Stimulated activated CD4-positive, alpha-beta T cell treated with anti-CD3 and anti-CD28 coated beads, Interleukin-4, amount 100 ng/mL, for 4 hours (primary cell): ENCODE measurements at places on chromosomes 11 and 22.

DNA sequence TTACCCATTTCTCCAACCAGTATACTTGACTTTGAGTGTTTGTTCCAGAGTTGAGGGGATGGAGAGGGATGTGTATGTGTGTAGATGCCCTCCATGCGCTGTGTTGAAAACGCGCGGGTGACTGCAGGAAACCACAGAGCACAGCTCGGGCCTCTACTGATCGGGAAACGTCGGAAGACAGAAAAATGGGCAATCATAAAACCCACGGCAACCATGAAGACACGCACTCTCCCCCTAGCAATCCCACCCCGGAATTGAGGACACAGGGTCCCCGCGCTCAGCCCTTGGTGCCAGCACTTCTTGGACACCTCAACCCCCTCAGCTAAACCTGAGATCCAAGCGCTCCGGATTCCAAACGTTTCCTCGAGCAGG, 251 bp upstream of the UQCC3 start:
- no peak for DNase-seq

DNA sequence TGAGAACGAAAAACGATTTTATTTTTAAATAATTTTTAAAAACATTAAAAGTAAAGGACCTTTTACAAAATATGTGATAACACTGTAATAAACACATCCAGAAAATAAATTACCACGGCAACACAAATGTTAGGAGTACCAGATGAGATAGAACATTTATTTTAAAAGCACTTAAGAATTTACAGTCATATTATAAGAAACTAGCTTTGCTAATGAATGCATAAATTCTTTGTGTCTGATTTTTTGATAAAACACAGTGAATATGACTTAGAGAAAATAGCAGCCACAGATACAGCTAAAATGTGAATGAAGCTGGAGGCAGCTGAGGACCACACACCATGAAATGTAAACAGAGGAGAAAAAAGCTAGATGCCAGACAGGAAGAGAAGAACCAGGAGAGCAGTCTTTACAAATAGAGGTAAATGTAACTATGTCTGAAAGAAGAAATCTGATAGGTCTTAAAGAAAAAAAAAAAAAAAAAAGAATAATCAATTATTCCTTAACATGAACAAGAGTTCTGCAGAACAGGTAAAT, 14.6 kb downstream of the CCDC34 start:
- no peak for DNase-seq

DNA sequence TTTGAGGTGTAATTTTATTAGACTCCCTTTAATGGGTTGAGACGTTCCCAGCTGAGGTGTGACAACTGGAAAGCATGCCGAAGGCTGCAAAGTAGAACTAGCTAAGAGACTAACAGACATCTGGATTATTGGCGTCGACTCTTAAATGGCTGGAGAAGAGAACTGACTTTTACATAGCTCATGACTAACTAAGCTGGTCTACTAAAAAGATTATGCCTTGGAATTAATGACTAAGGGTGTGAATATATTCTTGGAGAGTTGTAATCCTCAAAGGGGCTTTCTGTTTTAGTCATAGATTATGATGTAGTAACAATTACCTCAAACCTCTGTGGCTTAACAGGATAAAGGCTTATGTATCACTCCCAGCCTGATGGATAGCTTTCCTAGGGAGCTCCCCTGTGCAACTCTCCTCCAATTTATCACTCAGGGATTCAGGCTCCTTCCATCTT, 39.5 kb upstream of the SLC5A12 start:
- DNase-seq: no peak

GRCh38 chr11:130454491-130455252, 6.2 kb downstream of the ADAMTS15 start:
- DNase-seq: no peak

- DNase-seq: no peak
Measured at GRCh38 chr22:36619797-36620399, 83.7 kb downstream of the CACNG2 start.
